ENCODE measurements at places on chromosomes 2 and 18.

DNA sequence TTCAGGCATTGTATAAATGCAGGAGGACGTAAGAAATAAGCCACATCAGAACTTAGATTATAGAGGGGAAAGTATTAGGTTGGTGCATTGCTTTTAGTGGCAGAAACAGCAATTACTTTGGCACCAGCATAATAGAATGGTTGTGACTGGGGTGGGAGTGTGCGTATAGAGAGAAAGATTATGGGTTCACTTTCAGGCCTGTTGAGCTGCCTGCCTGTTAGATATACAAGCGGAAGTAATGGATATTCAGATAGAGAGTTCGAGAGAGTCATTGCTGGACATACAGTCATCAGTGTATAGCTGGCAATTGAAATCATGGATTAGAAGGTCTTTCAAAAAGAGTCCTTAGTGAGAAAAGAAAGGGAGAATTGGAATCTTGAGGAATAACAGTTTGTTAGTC lies 139.2 kb upstream of the MYO3B start:
- DNase-seq, result no peak

DNA sequence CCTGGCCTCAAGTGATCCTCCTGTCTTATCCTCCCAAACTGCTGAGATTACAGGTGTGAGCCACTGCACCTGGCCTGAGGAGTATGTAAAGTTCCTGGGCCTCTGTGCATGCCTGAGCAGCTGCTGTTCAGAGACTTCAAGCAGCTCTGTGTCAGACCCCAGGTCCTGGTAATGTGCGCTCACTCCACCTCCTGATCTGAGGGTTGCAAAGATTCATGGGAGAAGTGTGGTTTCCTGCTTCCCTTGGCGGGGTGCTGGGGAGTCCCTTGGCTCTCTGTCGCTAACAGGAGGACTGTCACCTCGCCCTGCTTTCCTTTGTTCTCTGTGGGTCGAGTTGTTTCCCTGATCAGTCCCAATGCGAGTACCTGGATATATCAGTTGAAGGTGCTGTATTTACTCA lies 8.6 kb upstream of the IL36A start:
- no peak for DNase-seq

GRCh38 chr18:8286303-8286702 lies 322.9 kb upstream of the RAB12 start:
- no peak for DNase-seq

GRCh38 chr18:37937287-37937686 lies 371.7 kb upstream of the CELF4 start:
- DNase-seq, result no peak

- DNase-seq, result no peak
Measured at GRCh38 chr18:76708071-76708721, 114.2 kb upstream of the ZNF236 start.

- no peak for DNase-seq
Measured at GRCh38 chr2:100291152-100291970, 30.9 kb downstream of the LONRF2 start.

DNA sequence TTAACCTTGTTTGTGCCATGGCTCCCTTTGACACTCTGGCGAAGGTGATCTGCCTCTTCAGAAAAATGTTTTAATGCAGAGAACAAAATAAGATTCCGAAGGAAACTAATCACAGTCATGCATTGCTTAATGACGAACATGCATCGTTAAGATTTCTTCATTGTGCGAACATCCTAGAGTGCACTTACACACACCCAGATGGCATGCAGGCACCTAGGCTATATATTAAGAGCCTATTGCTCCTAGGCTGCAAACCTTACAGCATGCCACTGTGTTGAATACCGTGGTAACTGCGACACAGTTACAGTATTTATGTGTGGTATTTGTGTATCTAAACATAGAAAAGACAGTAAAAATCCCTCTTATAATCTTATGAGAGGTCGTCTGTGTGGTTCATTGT lies 8.3 kb downstream of the ASAP2 start:
- DNase-seq, result no peak

GRCh38 chr2:20456116-20456571 lies 9.3 kb downstream of the RHOB start:
- DNase-seq, result no peak

- no peak for DNase-seq
Measured at GRCh38 chr18:59024829-59025228, 114.9 kb upstream of the SEC11C start.

- DNase-seq, result no peak
Measured at GRCh38 chr18:44602380-44602779, 78.3 kb upstream of the SETBP1 start.

- no peak for DNase-seq
Measured at GRCh38 chr2:144959416-144959815, 439.5 kb upstream of the ZEB2 start.

DNA sequence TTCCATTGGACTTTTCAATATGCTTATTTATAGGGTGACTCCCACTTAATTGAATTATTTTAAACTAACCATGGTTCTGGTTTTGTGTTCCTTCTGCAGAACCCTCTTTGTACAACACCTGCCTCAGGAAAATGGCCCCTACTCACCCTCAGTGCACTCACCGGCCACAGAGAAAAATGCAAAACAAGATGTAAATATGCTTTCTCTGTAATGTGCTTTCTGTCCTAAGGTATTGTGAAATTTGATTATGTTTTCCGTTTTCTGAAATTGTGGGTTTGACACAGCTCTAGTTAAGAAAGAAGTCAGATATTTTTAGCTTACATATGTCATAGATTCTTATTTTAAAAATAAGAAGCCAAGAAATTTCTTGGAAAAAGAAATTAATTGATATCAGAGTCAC lies 357.7 kb upstream of the SMIM21 start:
- no peak for DNase-seq

DNA sequence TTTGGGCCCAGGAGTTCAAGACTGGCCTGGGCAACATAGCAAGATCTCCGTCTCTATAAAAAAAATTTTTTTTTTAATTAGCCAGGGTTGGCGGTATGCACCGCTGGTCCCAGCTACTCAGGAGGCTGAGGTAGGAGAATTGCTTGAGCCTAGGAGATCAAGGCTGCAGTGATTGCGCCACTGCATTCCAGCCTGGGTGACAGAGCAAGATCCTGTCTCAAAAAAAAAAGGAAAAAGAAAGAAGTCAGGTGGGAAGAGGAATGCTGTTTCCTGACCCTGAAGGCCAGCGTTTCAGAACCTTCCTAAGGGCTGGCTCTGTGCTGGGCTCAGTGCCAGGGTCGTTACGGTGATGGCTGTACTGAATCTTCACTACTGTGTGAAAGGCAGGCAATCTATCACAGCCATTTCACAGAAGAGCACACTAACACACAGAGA lies 35.0 kb upstream of the AGAP1 start:
- DNase-seq, result peak; percentile 21

GRCh38 chr2:120552800-120553481 lies 182.7 kb upstream of the GLI2 start:
- peak; percentile 76 for DNase-seq

GRCh38 chr2:3604991-3605961 lies 10.4 kb downstream of the COLEC11 start:
- peak; percentile 94 for DNase-seq

DNA sequence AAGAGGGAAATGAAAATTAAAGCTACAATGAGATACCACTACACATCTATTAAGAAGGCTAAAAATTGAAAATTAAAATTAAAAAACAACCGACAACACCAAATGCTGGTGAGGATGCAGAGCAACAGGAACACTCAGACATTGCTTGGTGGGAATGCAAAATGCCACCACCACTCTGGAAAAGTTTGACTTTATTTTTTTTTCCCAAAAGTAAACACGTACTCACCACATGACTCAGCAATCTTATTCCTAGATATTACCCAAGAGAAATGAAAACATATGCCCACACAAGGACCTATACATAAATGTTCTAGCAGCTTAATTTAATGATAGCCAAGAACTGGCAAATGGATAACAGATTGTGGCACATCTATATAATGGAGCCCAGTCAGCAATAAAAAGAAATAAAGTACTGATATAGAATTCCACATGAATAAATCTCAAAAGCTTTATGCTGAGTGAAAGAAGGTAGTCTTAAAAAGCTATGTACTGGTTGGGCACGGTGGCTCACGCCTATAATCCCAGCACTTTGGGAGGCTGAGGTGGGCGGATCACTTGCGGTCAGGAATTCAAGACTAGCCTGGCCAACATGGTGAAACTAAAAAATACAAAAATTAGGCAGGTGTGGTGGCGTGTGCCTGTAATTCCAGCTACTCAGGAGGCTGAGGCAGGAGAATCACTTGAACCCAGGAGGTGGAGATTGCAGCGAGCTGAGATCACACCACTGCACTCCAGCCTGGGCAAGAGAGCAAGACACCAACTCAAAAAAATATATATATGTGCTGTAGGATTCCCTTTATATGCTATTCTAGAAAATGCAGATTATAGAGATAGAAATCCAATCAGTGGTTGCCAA lies 4.2 kb upstream of the PROC start:
- no peak for DNase-seq

- DNase-seq, result no peak
Measured at GRCh38 chr2:2916621-2917020, 461.0 kb downstream of the EIPR1 start.

- DNase-seq, result no peak
Measured at GRCh38 chr2:88159481-88159880, 10.7 kb upstream of the THNSL2 start.

GRCh38 chr2:183541766-183542165 lies 417.5 kb downstream of the NUP35 start:
- no peak for DNase-seq

DNA sequence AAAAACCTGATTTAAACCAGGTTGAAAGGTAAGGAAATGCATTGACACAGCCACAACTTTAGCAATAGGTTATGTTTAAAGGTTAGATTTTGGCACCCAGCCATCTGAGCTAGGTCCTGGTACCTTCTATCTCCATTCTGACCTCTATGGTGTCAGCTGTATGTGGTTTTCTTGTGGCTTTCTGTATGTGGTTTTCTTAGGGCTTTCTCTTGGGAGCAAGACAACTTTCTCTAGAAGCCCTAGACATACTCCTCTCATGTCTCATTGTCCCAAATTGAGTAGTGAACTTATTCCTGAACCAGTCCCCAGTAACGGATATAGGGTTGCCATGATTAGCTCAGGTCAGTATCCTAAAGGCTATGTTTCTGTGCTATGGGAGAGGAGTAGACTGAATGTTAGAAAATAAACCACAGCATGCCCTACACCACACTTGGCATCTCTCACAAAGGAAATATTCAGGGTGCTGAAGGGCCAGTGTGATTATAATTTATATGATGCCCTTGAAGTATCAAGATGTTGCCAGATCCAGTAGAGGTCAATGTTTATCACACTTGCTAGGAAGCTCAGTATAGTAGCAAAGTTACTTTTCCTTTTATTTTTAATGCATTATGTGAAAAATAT lies 176.1 kb downstream of the CAPN13 start:
- no peak for DNase-seq

DNA sequence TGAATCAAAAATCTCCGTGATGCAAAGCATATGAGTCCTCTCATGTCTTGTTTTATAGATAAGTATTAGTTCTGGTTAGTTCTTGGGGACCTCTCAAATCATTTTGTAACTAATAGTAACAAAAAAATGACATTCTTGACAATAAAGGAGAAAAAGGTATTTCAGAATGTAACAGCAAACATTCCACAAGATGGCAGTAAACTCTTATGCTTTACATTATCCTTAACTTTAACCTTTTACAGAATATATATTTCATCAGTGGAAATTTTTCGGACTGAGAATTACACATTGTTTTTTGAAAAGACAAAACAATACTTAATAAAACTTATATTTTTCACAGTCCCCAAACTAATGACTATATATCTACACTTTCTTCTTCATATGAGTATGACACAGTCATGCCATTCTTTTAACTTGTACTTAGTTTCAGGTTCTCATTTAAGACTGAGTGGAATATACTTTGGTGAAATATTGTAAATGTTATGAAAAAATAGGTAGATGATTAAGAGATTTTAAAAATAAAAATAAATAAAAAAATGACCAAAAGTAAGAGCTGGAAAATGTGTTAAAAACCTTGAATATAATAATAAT lies 142.9 kb upstream of the NXPH2 start:
- peak; percentile 39 for DNase-seq

GRCh38 chr2:127463155-127463991 lies 45.1 kb downstream of the PROC start:
- no peak for DNase-seq

GRCh38 chr2:48356701-48357325 lies 173.1 kb upstream of the STON1 start:
- DNase-seq, result no peak

GRCh38 chr2:180046776-180047175 lies 39.7 kb upstream of the CWC22 start:
- DNase-seq, result no peak

DNA sequence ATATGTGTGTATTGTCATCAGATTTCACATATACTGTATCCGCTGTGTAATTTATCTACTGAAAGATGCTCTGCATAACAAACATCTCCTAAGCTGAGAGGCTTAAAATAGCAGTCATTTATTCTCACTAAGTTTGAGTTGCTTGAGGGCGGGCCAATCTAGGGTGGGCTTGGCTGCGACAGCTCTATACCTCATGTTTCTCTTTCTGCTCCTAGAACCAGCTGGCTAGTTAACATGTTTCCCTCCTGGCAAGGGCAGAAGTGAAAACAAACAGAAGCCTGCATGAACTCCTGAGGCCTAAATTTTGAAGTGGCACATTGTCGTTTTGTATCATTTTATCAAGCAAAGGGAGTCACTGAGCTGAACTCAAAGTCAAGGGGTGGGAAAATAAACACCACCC lies 585.0 kb upstream of the VRK2 start:
- DNase-seq, result no peak

DNA sequence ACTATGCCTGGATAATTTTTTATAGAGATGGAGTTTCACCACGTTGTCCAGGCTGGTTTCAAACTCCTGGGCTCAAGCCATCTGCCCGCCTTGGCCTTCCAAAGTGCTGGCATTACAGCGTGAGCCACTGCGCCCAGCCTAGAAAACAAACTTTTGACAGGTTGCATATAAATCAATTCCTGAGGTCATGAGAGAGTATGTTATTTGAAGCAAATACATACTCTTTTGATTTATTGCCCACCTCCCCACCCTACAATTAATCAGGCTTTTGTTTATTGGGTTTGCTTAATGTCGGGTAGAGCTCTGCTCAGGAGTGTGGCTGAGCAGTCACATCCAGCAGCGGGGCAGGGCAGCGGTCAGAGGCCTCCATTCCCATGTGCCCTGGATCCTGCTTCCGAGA lies 37.9 kb upstream of the ASB1 start:
- DNase-seq, result no peak

DNA sequence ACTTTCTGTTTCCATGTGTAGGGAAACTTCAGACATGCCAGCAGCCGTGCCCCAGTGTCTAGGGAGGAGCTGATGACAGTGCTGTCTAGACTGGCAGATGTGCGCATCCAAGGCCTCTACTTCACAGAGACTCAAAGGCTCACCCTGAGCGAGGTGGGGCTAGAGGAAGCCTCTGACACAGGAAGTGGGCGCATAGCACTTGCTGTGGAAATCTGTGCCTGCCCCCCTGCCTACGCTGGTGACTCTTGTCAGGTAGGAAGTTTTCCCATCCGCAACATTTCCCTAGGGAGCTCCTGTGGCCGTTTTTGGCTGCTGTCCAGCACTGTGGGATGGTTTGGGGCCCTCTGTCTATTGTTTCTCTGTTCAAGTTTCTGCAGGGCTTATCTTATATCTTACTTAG lies 143.1 kb upstream of the TTC39C start:
- DNase-seq, result no peak

- DNase-seq, result peak; percentile 43
Measured at GRCh38 chr2:209960676-209961630, 41.5 kb upstream of the RPE start.

Data from NCI-H774 (cell line).